ENCODE measurements at places on chromosomes 13 and 19.

- peak; percentile 61 for DNase-seq
Measured at GRCh38 chr19:5578097-5578846, 10.5 kb upstream of the TINCR start.

- no peak for DNase-seq
Measured at GRCh38 chr13:70380809-70381208, 272.6 kb upstream of the KLHL1 start.

GRCh38 chr19:47687906-47688305 is 25.3 kb upstream of the EHD2 start:
- no peak for DNase-seq

DNA sequence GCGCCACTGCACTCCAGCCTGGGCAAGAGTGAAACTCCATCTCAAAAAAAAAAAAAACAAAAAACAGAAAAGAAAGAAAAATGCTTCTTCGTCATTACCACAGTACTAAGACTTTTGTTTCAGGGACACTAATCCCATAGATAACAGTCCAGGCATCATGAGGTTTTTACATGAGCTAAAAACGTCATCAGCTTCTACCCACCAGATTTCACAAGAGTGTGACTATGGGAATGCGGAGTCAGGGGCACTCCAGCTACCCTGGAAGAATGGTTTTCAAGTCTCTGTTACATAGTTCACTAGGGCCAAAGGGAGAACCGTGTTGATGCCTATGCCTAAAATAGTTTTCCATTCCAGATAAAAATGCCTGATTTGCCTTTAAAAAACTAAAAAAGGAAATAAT is 33.2 kb downstream of the RAB20 start:
- no peak for DNase-seq

- no peak for DNase-seq
Measured at GRCh38 chr13:52851137-52851962, 2.9 kb upstream of the PCDH8 start.

DNA sequence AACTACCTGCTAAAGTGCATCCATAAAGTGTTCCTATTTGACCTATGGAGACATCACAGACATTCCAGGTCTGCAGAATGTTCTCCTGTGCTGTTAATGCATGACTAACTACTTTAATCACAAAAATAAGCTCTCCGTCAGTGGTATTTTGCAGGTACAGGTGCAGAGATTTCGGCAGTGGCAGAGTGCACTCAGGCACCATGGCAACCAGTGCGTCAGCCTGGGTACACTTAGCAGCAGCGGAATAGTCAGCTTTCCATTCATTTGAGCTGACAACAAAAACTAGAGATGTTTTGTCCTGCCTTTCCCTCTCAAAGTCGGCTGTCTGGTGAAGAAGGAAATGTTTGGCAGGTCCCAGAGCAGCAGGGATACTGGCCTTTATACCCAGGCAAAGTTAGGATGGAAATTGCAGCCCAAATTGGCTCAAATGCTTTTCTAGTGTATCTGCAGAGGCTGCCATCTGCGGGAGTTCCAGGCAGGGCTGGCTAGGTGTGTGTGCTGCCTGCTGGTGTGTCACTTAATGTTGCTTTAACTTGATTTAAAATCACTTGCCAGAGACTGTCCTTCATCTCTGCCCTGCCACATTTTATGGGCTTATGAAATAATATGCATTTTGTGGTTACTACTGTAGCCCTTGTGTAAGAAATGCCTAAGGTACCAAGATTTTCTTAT is 195.8 kb downstream of the RAP2A start:
- DNase-seq = no peak

DNA sequence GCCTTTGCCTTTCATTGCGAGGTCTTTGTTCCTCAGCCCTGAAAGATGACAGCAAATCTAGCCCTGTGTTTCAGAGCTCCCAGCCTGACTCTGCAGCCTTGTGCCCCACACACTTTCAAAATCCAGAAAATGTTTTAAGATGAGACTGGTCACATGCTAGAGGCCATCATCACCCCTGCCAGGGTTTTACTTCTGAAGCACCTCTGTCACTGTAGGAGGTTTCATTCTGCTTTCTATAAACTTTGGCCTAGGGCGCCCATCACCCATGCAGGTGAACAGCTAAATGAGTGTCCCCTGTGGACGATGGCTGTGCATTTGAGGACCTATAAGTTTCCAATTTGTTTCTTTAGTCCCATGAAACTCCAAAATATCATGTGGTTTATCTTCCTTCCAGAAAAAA is 574.2 kb downstream of the MYO16 start:
- DNase-seq = no peak

DNA sequence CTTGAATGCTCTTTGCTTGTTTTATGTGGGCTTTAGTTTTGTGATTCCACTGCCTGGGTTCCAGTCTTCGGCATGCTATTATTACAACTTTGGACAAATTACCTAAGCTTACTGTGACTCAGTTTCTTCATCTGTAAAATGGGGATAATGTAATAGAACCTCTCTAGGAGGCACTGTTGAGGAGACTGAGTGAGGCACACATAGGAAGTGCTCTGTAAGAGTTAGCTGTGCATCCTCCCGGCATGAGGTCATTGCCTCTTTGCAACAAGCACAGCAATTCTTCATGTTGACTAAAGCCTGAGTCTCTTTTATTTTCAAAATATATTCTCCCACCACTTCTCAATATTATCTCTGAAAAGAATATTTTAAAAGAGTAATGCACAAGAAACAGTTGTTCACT is 227.4 kb downstream of the DLEU7 start:
- DNase-seq = no peak

DNA sequence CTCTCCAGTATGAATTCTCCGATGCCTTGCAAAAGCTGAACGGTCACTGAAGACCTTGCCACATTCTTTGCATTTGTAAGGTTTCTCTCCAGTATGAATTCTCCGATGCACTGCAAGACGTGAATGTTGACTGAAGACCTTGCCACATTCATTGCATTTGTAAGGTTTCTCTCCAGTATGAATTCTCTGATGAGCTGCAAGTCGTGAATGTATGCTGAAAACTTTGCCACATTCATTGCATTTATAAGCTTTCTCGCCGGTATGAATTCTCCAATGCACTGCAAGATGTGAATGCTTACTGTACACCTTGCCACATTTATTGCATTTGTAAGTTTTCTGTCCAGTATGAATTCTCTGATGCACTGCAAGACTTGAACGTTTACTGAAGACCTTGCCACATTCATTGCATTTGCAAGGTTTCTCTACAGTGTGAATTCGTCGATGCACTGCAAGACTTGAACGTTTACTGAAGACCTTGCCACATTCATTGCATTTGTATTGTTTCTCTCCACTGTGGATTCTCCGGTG is 20.0 kb upstream of the ZNF841 start:
- no peak for DNase-seq

DNA sequence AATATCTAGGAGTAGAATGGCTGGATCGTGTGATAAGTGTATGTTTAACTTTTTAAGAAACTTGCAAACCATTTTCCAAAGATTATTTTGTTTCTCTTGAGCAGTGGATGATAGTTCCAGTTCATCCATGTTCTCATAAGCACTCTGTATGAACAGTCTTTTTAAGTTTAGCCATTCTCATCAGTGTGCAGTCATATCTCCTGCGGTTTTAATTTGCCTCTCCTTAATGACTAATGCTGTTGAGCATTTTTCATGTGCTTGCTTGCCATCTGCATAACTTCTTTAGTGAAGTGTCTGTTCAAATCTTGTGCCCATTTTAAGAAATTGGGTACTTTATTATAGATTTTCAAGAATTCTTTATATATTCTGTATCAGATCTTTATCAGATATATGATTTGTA is 58.6 kb downstream of the WASF3 start:
- no peak for DNase-seq

DNA sequence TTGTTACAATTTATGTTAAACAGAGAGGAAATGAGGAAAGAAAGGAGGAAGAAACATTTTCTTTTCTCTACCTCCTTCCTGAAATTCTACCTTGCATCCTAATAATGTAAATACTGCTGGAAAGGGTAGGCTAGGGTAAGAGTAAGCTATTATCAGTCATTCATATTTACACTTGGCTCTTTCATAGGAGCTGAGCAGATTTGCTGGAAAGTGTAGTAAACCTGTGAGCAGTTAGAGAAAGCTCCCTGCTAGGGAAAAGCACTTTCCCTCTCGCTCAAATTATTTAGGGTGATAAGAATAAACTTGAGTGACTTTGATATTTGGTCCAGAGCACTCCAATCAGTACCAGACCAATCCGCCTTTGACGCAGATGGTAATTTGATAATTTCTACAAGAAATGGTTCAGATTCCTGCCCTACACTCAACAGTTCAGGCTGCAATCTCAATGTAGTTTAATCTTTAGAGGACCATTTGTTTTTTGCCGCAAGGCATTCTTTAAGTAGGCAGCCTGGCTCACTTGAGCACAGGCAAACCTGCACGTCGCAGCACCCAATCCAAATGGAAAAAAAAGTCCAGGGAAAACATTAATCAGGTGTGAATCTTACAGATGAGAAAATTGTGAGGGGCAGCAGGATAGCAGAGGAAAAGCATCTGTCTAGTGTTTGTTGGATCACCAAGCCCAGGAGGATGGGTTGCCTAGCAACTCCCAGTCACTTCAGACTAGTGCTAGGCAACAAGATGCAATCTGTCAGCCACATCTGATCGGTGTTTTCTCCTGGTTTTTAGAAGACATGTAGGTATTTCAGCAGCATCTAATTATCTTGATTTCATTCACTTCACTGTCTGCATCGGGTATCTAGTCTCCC is 68.6 kb upstream of the KL start:
- no peak for DNase-seq

GRCh38 chr13:76936763-76937162 is 11.5 kb upstream of the ACOD1 start:
- no peak for DNase-seq

DNA sequence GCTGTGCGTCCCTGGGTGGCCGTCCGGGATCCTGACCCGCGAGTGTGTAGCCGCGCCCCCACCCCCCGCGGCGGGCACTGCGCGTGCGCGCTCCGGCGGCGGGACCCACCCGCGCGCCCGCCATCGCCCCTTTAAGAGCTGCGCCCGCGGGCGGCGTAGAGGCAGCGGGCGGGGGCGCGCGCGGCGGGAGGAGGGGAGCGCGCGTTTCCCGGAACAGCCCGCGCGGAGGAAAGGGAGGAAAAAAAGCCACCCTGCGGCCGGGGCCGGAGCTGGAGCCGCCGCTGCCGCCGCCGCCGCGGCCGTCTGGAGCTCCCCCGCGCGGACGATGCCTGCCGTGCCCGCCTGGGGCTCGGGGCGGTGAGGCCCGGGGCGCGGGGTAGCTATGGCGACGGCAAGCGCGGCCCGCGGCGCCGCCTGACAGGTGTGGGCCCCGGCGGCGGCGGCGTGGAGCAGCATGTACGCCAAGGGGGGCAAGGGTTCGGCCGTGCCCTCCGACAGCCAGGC is at the start of gene SSBP4:
SSBP4 (plus strand) TSS at position 204 of the 504 bp plus-strand sequence; CDS start at position 455, 251 bp downstream.
- DNase-seq = peak; percentile 52

- no peak for DNase-seq
Measured at GRCh38 chr19:16446108-16446723, 25.6 kb downstream of the EPS15L1 start.

DNA sequence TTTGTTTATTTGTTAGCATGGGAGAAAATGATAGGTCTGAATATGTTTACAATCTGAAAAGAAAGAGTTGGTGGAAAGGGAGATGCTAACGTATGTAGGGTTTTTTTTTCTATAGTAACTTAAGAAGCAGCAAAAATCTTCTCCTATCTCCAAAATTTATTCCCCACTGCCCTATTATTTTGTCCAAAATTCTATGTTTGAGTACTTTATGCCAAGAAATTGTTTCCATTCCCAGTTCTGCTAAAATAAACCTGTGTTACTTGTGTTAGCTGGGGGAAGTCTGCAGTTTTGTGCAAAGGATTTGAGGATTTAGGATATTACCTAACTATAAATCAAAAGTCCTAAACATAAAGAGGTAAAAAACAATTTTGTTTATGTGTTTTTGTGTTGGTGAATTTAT is 2770.4 kb upstream of the PCDH20 start:
- no peak for DNase-seq

GRCh38 chr19:29074579-29074978 is 138.4 kb downstream of the UQCRFS1 start:
- DNase-seq = no peak

DNA sequence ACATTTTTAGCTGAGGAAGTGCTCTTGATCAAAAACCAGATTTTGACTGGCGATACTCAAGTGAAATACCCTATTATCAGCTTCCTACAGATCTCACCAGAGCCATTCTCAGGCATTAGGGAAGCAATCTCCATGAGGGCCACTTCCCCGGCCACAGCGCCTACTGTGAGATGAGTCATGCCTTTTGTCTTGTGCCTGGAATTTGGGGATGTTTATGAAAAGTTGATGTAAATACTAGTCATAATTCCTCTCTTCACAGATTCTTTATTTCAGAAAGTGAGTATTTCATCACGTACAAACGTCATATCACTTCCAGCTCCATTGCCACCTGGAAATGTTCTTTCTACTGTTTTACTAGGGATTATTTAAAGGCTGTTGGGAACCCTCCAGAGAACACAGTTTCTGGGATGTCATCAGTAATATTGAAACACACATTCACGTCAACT is 25.3 kb upstream of the SLC46A3 start:
- DNase-seq = no peak

- DNase-seq = no peak
Measured at GRCh38 chr13:35712907-35713761, 236.6 kb upstream of the MAB21L1 start.

GRCh38 chr19:33071887-33072286 is 7.2 kb upstream of the RHPN2 start:
- DNase-seq = no peak

DNA sequence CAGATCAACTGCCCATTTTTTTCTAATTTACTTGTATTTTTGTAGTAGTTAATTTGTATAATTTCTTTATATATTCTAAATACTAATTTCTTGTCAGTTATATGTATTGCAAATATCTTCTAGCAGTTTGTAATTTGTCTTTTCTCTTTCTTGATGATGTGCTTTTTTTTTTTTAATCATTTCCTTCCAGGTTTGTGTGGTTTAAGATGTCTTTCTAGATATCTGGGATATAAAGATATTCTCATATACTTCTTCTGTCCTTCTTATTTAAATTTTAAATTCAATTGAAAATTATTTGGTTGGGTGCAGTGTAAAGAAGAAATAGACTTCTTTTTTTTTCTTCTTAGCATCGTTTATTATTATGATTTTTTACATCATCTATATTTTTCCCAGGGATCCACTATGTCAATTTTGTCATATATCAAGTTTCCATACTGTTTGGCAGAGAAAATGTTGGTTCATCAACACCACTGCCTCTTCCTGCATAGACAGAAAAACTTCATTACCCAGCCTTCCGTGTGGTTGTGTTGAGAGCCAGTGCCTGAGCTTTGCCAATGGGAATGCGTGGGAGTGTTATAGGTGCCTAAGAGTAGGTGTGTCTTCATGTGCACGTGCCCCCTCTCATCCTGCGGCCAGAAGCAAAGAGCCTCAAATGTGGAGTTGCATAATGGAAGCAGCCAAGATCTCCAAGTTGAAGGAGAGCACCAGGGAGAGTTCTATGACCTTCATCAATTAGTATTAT is 15.8 kb downstream of the CPB2 start:
- DNase-seq = no peak

- no peak for DNase-seq
Measured at GRCh38 chr19:3457528-3458228, 22.6 kb downstream of the SMIM24 start.

DNA sequence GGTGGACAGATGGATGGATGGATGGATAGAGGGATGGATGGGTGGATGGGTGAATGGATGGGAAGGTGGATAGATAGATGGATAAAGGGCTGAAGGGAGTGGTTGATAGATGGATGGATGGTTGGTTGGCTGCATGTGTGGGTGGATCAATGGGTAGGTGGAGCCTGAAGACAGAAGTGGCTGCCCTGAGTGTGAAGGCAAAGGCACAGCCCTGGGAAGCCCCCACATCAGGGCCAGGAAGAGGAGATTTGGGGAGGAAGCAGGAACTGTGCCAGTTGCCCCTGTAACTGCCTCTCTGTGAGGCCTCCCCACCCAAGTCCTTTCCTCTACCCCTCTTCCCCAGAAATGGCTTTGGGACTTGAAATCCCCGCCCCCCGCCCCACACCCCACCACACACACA is 43.4 kb upstream of the NFIC start:
- DNase-seq = no peak

All from activated CD8-positive, alpha-beta memory T cell treated with anti-CD3 and anti-CD28 coated beads for 1 hour (primary cell).